Hippocampal formation (tissue), 2 donors: ENCODE measurements at places on chromosomes 4 and X.

- DNase-seq = no peak
These were observed 5.9 kb upstream of the MAGEC3 start for GRCh38 chrX:141832247-141832646.

DNA sequence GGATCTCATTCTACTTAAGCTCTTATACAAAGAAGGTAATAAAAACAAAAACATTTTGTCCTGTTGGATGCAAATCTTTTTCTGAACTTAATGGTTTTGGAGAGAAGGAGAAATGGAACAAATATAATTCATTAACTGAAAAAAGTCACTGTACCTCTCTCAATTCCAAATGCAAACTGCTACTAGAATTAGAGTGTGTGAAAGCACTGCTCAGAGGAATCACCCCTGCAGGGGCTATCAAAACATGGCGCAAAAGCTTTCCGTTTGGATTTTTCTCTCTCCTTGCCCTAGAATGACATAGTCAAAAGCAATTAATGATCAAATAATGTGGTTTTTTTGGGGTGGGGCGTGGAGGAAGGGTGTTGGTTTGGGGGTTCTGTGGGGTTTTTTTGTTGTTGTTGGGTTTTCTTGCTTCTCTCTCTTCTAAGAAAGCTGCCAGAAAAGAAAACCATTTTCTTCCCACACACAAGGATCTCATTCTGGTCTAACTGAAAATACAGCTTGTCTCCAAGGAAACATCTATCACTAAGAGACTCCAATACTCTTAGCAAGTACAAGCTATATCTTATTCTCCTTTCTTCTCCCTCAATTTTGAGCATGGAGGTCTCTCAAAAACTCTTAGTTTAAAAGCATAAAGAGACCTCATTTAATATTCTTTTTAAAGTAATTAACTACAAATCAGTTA is 41.6 kb downstream of the USP46 start:
- DNase-seq = peak; percentile 25

DNA sequence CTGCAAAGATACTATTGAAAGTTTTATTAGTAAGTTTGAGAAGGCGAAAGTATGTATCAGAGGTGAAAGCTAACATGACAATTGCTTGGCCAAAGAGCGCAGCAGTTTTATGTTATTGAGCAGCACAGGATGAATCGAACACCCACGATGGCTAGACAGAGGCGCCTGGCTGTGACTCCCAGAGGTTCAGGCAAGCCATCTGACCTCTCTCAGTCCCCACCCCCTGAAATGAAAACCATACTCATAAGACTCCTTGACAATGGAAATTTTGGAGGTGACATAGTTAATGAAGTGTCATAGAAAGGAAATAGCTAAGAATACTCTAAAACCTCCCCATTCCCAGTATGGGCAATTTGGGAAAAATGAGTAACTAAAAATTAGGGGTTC is 70.6 kb downstream of the MGST2 start:
- no peak for DNase-seq

DNA sequence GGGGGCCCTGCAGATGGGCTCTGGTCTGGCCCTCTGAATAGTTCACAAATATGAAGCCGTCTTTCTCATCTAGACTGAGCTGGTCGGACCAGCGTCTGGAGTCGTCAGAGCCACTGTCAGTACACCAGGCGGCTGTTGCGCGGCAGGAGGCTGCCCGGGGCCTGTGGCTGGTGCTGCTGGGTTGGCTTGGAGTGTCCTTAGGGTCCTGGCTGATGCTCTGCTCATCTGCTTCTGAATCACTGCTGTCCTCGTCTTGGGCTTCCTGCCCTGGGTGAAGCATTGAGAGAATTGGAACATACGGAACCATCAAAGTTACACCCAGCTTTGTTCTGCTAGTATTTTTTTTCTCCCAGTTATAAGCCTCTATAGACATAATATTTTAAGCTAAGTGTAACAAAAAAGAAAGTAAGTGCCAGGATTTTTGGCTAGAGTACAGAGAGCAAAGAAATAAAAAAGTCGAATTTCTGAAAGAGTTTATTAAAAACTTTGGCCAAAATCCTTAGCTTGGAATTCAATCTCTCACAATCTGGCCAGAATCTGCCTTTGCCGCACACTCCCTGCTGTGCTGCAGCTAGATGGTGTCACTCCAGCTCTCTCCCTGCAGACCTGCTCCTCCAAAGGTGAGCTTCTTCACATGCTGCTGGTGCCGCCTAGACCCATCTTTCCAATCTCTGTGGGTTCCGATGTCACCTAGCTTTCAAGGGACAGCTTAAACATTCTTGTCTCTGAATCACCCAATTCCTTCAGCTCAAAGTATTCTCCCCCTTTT is 96.2 kb downstream of the CDS1 start:
- peak; percentile 25 for DNase-seq

GRCh38 chr4:119315036-119315435 is 6.9 kb downstream of the FABP2 start:
- no peak for DNase-seq

DNA sequence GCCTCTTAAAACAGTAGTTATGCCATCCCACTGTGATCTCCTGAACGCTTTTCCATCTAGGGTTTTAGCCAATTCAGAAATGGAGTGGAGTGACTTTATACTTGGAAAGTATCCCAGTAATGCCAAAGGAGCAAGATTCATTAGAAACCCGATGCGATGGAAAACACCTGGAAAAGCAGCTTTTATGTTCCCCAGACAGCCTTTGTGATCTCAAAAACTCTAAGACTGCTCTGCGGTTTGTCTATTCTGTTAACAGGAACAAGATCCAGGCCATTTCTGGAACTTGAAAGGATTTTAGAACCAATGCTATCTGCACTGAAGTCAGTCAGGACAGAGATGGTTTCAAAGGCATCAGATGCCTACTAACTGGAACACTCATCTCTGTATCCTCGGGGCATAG is 145.1 kb downstream of the APBB2 start:
- no peak for DNase-seq

- no peak for DNase-seq
These were observed 23.0 kb upstream of the N4BP2 start for GRCh38 chr4:40033613-40034012.

- DNase-seq = no peak
These were observed 8.2 kb downstream of the WDR1 start for GRCh38 chr4:10108391-10108790.

GRCh38 chr4:149026696-149027095 is 584.5 kb upstream of the NR3C2 start:
- no peak for DNase-seq

DNA sequence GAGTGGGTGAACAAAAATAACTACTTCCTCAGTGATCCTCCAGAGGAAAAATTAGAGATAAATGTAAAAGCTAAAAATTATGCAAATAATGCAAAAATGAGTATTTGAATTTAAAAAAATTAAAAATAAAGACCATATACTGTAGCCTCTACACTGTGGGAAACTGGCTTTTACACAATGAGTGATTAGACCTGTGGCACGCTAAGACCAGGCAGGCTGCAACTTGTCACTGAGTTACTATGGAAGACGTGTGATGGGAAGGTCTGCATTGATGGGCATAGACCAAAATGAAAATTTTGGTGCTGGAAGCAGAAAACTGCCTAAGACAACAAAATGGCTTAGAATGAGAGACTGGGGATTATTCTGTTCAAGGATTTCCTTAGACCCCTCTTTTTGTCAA is 30.2 kb downstream of the BTC start:
- no peak for DNase-seq

DNA sequence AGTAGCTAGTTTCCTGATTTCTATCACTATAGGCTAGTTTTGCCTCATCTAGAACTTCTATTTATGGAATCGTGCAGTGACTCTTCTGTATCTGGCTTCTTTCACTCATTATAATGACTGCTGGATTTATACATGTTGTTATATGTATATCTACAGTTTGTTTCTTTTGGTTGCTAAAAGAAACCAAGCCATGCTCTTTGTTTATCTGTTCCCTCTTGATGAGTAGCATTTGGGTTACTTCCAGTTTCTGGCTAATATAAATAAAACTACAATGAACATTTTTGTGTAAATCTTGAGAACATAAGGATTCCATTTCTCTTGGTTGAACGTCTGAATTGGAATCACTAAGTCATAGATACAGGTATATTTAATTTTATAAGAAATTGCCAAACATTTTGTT is 73.9 kb downstream of the ARHGAP24 start:
- DNase-seq = no peak
